ENCODE measurements at places on chromosomes 4 and X.
A peak's percentile ranks its signal among the peaks of the same experiment; 100 is the strongest.

DNA sequence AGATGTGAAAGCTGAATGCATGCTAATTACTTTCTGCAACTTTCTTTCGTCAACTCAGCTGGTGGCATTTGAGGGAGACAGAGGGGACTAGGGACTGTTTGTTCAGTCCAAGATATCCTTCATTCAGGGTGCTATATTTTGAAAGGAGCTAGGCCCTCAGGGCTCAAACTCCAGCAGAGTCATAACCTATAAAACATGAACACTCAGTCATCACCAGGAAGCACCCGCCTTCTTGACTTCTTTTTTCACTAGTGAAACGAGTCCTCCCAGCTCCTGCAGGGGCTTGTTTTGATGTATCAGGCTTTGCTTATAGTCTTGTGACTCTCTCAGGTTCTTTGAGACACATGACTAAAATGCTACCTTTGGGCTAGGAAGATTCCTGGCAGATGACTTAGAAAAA is 230.6 kb downstream of the PCDH7 start:
- DNase-seq = no peak

GRCh38 chrX:97215186-97215585 is 331.5 kb downstream of the RPA4 start:
- no peak for DNase-seq

- DNase-seq = no peak
Measured at GRCh38 chr4:77310931-77311330, 153.9 kb downstream of the CCNG2 start.

DNA sequence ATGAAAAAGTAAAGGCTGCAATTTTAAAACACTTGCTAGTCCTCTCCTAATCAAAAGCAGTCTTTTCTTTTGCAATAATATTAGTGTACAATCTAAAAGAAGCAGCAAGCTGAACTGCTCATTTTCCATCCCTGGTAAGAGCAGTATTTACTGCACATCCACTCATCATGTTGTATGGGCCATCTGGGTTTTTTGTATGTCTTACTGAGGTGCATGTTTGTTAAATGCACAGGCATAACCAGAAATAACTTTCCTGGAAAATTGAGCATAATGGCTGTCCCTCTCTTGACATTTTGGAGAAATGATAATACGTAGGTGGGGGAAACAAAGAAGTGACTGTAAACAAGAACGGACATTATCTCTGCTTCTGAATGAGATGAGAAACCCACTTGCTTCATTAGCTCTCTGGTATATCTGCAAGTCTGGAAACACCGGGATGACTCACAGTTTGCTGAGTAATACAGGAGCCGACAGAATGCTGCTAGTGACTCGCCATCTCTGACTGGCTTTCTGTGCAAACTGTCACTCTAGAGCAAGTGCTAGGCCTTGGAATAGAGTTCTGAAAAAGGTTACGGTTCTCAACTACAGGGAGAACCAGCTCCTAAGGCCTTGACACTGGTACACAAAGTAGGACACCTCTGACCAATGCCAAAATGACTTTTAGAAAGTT is 85.7 kb upstream of the MTM1 start:
- peak; percentile 60 for DNase-seq

DNA sequence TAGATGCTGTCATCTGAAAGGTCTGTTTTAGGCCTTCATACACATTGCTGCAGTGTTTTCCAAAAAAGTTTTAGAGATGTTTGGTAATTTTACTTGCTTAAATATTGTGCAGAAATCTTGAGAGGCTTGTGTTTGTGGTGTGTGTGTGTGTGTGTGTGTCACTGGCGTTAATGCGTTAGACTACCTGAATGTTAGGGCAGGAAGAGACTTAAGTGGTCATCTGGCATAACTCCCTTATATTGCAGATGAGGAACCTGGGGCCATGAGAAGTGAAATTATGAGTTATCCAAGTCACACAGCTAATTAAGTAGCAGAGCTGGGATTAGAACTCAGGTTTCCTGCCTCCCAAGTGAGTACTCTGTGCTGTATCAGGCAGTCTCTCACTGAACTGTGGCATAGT is 1.4 kb downstream of the LSM6 start:
- no peak for DNase-seq

- no peak for DNase-seq
Measured at GRCh38 chrX:37802028-37802427, 22.2 kb downstream of the CYBB start.

DNA sequence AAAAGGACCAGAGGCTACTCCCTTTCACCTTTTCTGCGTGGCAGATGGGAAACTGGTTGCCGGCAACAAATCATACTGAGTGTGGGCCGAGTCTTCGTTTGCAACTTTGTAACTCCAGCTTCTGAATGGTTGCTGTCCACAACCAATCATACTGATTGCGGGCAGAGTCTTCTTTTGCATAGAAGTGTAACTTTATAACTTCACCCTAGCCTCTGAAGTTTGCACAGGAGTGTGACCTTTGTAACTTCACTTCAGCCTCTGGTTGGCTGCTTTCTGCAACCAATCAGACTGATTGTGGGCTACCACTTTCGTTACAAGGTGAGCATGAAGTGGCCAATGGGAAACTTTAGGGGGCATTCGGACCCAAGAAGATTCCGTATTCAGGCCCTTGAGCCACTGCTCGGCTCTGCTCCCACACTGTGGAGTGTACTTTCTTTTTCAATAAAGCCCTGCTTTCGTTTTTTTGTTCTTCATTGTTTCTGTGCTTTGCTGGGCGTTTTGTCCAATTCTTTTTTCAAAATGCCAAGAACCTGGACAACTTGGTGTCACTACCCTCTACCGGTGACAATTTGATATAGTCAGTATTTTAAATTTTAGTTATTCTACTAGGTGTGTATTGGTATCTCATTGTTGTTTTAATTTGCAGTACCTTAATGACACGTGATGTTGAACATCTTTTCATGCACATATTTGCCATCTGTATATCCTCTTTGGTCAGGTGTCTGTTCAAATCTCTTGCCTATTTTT is 9.0 kb upstream of the PAGE5 start:
- DNase-seq = no peak

DNA sequence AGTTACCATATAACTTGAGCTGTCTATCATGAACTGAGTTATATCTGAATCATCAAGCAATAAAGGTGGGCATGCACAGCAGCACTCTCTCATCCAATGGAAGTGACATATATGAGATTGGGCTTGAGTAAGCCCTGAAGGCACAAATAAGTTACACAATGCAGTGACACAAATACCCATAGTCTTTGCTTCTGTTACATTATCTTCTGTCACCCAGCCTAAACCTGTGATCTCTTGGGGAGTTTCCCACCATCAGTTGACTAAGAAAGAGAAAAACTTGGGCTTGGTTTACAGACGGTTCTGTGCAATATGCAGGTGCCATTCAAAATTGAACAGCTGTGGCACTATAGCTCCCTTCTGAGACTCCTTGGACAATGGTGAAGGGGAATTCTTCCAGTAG is 138.8 kb upstream of the IL15 start:
- DNase-seq = no peak

- DNase-seq = no peak
Measured at GRCh38 chrX:68917799-68918198, 89.0 kb downstream of the EFNB1 start.

DNA sequence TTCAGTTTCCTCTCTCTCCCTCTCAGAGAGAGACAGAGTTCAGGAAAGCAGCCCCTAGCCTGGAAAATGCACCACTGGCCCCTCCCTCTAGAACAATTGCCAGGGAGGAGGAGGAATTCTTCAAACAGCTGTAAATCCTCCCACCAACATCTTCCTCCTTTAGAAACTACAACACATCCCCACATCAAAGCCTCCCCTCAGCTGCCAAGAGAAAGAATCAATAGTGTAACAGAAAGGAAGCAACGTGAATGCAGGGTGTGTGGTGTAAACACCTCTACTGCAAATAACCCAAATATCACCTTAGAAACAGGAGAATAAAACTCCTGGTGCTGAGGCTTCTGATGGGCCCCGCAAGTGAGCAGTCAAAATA is 249.9 kb upstream of the GATB start:
- peak; percentile 13 for DNase-seq

DNA sequence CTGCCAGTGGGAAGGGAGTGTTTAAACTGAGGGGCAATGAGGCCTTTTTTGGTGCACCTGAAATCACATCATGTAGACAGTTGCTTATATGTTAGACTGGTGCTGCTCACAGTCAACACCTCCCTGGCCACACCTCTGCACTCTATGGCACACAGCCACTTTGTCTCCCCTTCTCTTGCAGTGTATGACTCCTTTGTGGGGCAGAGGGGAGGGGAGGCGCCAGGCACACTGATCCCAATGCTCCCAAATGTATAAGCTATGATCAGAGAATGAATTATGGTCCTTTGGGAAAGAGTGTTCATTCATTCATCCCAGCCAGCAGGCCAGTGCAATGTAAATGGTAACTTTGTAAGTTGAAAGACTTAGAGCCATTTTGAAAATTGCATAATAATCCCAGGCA is 4.6 kb upstream of the GPC3 start:
- DNase-seq = no peak

GRCh38 chrX:42748067-42748850 is 29.7 kb downstream of the PPP1R2C start:
- no peak for DNase-seq

- no peak for DNase-seq
Measured at GRCh38 chrX:124328765-124329164, 3.7 kb upstream of the TEX13D start.

DNA sequence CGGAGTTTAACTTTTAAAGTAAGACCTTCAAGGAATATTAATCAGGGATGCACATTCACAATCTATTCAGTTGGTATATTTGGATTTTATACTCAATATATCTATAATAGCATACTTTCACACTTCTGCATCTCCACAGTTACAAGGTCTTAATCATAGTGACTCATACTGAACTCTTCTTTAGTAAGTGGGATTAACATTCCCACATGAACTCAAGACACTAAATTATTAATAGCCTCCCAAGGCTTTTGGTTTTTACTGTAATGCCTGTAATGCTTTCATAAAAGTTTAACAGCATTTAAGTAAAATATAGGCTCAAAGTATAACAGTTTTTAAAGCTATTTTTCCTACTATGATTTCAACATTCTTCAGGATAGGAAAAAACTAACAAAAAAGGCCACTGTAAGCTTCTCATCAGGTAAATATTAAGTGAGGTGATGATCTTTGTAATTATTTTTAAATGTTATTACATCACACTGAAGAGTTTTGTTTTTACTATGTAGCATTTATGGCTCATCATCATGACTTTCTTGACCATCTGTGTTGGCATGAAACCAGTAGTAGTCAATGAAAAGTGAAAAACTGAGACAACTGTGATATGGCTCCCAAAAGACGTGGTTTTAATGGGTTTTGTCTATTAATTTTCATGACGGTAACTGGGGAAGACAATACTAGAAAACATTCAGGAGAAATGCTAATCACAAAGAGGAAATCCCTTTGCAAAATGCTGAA is 91.5 kb upstream of the GALNT7 start:
- no peak for DNase-seq

- no peak for DNase-seq
Measured at GRCh38 chrX:154751203-154751668, 359 bp upstream of the GAB3 start.

- DNase-seq = no peak
Measured at GRCh38 chr4:87117732-87118075, 102.7 kb downstream of the KLHL8 start.

DNA sequence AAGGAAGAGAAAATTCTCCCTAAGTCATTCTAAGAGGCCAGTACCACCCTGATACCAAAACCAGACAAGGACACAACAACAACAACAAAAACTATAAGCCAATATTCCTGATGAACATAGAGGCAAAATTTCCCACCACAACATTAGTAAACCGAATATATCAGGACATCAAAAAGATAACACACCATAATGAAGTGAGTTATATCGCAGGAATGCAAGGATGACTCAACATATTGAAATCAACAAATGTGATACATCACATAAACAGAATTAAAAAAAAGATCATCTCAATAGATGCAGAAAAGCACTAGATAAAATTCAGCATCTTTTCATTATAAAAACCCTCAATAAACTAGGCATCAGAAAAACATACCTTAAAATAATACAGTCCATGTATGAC is 1844.4 kb upstream of the PCDH10 start:
- no peak for DNase-seq

- peak; percentile 50 for DNase-seq
Measured at GRCh38 chrX:120213438-120214265, 37.0 kb upstream of the ZBTB33 start.

- DNase-seq = no peak
Measured at GRCh38 chrX:38163193-38163592, 57.5 kb downstream of the SRPX start.

GRCh38 chr4:139465922-139466321 is 12.0 kb downstream of the RAB33B start:
- DNase-seq = no peak

DNA sequence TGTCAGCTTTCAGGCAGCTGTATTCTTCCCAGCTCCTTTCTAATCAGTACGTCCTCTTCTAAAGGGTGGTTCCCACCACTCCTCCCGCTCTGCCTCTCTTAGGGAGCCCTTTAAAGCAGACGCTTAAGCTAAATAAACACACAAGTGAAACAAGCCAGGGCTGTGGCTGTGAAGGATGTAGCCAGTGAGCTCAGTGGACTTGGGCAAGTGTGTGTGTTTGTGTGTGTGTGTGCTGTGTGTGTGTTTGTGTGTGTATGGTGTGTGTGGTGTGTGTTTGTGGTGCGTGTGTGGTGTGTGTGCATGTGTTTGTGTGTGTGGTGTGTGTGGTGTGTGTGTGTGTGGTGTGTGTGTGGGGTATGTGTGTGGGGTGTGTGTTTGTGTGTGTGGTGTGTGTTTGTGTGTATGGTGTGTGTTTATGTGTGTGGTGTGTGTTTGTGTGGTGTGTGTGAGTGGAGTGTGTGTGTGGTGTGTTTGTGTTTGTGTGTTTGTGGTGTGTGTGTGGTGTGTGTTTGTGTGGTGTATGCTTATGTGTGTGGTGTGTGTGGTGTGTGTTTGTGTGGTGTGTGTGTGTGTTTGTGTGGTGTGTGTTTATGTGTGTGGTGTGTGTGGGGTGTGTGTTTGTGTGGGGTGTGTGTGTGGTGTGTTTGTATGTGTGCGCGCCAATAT is 283.3 kb downstream of the PTTG2 start:
- peak; percentile 0 for DNase-seq

DNA sequence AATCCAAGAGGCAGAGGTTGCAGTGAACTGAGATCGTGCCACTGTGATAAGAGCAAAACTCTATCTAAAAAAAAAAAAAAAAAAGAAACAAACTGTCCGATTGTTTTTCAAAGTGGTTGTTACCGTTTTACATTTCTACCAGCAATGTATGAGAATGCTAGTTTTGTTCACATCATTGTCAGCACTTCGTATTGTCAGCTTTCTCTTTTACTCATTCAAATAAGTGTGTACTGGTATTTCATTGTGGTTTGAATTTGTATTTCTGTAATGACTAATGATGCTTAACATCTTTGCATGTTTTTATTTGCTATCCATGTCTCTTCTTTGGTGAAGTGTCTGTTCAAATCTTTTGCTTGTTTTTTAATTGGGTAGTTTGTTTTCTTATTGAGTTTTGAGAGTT is 65.8 kb downstream of the GPR101 start:
- DNase-seq = no peak

DNA sequence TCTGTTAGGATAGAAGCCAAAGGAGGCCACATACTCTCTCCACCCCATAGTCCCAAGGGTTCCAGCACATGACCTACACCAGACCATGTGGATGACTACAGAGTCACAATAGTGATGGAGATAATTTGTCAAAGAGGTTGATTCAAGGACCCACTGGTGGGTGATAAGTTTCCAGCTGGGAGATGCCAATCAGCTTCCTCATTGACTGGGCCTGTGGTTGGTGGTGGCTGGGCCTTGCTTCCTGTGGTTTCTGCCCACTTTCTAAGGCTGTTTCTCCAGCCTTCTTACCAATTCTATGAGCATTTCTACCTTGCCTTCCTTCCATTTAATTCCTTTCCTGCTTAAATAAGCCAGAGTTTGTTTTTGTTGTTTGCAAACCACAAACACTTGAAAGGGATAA is 95.5 kb upstream of the CPEB2 start:
- DNase-seq = no peak

- no peak for DNase-seq
Measured at GRCh38 chr4:15718465-15718864, 15.6 kb downstream of the BST1 start.
